ENCODE measurements at places on chromosomes 2 and 18.

- DNase-seq, result no peak
Observed at GRCh38 chr2:46144133-46144800, 152.9 kb upstream of the EPAS1 start.

GRCh38 chr2:109419960-109420370, 193.8 kb downstream of the SEPTIN10 start:
- peak; percentile 34 for DNase-seq

DNA sequence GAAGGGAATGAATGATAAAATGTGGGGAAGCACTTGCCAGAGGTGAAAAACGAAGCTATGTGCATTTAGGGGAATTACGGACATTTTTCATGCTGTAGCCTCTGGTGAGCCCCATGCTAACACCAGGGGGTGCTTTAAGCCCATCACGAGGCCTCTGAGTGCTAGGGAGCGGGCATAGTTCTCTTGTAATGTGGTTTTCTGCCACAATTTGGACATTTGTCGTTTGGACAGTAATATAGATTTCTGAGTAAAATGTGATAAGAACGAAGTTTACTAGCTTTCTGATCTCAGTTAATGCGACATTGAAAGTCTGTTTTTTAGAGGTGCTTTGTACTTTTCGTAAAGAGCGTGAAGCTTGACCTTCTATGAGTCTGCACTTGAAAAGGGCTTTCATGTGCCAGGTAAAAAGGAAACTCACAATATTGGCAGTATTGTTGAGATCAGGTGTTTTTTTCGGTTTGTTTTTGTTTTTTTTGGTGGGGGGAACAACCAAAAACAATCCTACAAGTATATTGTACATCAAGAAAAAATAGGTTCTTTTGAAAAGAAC, 50.6 kb downstream of the TRAF3IP1 start:
- DNase-seq, result peak; percentile 65

DNA sequence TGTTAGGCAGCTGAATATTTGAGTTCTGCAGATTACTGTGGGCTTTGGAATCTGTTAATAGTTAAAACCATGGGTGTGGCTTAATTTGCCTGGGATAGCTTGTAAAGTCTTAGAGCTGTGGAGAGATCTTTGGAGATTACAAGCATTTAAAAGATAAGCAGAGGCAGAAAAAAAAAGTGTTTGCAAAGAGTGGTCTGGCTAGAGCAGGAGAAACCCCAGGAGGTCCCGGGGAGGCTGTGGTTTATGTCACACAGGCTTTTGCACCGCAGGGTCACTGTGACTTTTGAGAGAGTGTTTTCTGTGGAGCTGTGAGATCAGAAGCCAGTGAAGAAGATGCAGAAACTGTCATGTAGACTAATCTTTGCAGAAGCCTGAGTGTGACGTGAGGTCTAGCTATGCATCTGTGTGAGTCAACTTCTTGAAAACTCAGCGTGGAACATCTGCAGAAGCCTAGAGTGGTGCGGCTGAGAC, 49.0 kb downstream of the SETBP1 start:
- DNase-seq, result no peak

- no peak for DNase-seq
Observed at GRCh38 chr2:214995926-214996670, 142.3 kb downstream of the ABCA12 start.

DNA sequence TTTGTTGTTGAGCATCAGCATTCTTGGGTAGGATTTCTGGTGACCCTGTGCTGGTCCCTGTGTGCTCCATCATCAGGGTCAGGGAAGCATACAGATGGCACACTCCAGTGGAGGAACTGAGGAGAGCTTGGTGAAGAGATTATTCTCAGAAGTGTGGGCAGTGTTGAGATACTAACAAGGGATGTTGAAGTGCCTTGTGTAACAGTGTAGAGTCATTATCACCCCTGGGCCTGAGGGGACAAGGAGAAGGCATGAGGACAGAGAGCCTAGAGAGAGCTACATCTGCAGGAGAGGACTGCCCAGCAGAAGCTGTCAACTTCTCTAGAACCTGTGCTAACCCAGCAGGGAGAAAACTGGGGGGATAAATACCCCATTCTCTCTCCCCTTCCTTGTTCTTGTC, 189.0 kb downstream of the PLCL1 start:
- DNase-seq, result no peak

DNA sequence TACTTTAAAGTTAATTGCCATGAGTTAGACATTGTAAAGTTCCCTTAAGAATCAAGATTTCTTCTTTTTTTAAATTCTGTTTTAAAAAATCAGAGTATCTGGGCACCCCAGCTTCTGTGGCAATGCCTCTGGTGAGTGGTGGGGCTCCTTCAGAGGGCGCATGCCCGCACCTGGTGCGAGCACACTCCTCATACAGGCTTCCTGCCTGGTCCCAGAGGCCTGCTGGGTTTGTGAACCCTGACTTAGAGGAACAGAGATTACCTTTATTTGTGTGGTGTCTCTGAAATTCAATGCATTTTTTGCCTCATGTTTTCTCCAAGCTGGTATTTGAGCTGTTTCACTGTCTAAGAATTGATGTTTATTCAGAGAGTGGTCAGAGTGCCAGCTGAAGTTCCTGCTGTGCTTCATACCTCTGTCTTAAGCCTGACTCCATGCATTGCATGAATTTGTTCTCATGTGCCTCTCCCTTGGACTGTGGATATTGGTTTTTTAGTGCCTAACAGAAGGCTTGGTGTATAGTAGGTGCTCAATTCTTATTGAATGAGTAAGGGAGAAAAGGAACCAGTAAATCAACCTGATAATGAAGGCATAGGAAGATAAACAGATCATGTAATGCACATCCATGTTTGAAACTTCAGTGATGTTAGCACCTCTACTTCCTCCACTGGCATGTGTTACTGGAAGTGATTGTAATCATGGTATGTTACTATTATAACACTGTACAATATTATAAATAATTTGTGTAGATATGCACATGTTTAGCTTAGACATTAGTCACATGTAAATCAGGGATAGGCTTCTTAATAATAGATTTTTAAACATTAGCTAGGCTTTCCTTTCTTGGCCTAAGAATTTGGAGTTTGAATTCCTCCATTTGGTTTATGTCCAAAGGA, 29.0 kb downstream of the PHLPP1 start:
- DNase-seq, result no peak

- no peak for DNase-seq
Observed at GRCh38 chr2:5150871-5151270, 541.3 kb upstream of the SOX11 start.

DNA sequence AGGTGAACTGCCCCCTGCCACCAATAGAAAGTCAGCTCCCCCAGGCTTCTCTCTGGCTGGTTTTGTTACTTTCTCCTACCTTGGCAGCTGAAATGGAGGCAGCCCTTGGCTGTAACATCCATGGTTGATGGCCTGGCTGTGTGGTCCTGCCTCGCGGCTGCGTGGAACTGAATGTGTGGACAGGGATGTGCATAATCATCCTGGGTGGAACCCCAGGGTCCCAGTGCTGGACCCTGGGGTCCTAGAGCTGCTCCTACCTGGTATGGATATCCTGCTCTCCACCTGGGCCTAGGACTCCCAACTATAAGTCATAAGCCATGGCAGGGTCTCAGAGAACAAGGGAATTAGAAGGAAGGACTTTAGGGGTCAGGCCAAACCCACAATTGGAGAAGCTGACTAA, 93.5 kb downstream of the CAPN13 start:
- DNase-seq, result no peak

DNA sequence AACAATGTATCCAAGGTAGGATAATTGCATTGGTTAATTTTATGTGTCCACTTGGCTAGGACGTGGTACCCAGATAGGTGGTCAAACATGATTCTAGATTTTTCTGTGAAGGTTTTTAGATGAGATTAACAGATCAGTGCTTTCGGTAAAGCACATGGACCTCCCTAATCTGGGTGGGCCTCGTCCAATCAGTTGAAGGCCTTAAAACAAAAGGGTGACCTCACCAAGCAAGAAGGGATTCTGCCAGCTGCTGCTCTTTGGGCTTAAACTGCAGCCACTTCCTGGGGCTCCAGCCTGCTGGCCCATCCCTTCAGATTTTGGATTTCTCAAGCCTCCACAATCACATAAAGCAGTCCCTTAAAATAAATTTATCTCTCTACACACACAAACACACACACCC, 226.1 kb upstream of the TPO start:
- no peak for DNase-seq

DNA sequence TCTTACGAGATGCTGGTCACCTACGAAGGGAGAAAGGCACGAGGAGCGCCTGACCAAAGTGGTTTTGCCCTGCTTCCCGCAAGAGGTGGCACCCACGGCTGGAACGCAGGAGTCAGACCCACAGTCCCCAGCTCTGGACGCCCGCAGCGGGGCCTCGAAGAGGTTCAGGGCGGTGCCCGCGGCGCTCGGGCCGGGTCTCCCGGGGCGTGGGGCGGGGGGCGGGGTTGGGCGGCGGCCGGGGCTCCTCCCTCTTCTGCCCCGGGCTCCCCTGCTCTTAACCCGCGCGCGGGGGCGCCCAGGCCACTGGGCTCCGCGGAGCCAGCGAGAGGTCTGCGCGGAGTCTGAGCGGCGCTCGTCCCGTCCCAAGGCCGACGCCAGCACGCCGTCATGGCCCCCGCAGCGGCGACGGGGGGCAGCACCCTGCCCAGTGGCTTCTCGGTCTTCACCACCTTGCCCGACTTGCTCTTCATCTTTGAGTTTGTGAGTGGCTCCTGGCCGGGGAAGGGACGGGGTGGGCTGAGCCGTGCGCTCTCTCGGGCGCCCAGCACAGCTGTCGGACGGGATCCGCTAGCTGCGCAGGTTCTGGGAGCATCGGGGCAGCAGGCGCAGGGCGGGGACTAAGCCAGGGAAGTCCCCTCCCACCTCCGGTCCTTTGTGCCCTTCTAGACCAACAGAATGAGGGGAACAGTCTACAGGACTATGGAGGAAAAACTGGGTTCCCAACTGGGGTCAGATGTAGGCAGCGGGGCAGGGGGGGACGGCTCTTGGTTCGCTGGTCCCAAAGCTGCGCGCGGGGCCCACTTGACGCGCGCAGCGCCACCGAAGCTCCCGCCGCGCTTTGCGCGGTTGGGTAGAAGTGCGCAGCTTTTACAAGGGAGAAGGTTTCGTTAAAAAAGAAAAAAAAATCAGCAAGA, at the start of gene MAL:
Gene MAL, plus strand, starts transcription at position 303 of the 914 bp plus-strand sequence. Its CDS starts 85 bp downstream, at position 388.
- no peak for DNase-seq

DNA sequence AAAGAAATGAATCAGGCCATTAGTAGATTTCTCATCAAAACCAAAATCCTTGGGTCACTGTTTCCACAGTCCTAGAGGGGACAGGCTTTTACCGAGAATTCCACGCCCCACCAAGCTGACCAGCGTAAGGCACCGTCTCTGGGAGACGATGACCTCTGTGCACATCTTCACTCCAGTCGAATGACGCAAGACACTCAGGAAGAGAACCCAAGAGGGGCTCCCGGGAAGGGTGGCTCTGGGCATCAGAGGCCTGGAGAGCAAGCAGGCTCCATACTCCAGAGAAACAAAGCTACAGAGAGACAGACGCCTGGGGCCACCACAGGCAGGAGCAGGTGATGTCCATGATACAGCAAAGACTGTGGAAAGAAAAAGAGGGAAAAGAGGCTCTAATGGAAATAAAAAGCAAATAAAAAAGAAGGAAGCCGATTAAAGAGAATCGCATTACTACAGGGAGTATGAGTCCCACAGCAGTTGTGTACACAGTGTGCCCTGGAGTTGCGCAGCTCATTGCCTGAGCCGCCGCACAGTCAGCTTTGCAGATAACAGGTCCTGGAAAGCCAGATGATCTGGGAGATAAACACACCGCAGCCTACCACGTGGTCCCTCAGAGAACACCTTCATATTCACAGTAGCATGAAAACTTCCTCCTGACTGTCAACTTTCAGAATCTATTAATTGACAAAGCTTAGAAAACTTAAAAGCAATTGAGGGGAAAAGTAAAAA, 572.7 kb upstream of the SALL3 start:
- no peak for DNase-seq

- DNase-seq, result no peak
Observed at GRCh38 chr2:35293261-35293660, 1062.3 kb upstream of the CRIM1 start.

- DNase-seq, result no peak
Observed at GRCh38 chr2:231323316-231323715, 72.2 kb upstream of the B3GNT7 start.

GRCh38 chr2:207746131-207746530, 23.6 kb downstream of the FZD5 start:
- DNase-seq, result no peak

DNA sequence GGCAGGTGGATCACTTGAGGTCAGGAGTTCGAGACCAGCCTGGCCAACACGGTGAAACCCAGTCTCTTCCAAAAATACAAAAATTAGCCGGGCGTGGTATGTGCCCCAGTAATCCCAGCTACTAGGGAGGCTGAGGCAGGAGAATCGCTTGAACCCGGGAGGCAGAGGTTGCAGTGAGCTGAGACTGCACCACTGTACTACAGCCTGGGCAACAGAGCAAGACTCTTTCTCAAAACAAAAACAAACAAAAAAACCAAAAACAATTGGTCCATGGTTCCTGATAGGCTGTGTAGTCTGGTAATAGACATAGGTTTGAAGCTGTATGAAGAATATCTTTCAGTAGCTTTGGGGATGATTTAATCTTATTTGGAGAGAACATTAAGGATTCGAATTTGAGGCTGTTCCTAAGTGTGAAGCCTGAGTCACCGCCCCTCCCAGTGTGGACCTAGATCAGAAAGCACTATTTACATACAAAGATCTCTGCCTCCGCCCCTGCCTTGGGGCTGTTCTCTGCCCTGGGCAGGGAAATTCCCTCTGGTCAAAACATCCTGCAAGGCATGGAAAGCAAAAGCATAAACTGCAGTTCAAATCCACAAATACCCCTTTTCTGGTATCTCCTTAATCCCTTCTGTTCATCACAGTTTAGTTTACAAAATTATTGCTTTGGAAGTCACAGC, 52.8 kb upstream of the PMAIP1 start:
- DNase-seq, result peak; percentile 20

DNA sequence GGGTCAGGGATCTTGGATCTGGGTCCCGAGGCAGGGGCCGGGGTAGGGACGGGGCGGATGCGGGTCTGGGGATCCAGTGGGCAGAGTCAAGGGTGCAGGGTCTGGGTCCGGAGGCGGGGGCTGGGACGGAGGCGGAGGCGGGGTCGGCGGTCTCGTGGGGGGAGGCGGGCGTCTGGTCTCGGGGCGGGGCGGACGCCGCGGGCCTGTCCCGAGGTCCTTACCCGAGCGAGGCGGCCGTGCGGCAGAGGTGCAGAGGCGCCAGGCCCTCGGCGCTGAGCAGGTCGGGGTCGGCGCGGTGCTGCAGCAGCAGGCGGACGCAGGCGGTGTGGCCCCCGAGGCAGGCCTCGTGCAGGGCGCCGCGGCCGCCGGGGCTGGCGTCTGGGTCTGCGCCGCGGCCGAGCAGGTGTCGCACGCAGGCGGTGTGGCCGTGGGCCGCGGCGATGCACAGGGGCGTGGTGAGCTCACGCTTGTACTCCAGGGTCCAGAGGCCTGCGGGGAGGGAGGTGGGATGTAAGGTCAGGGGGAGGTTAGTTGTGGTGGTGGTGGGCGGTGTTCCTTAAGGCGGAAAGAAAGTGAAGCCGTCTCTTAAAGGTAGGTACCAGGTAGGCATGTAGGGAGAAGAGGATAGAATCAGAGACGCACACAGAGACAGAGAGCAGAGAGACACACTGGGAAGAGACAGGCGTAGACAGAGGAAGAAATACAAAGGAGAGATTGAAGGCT, 26.6 kb downstream of the ASB18 start:
- DNase-seq, result no peak

DNA sequence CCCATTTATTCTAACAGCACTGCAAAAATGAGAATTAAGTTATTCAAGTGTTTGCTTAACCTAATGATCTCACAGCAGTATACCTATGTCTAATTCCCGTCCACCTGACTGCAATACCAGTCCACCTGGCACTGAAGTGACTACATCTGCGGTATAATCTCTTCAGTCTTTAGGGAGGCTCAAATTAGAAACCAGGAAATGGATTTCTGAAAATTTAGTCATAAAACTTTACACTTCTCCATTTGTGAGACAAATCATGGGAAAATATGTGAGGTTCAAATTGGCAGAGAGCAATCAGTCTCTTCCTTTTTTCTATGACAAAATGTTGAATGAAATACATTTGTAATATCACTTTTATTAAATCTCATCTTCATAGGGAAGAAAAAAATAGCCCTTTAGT, 33.0 kb downstream of the FTCDNL1 start:
- DNase-seq, result no peak
